ENCODE measurements at places on chromosomes 3 and 15.

GRCh38 chr15:65318870-65319356, 14.4 kb downstream of the RNU5B-1 start:
- peak; percentile 90 for DNase-seq

- DNase-seq: peak; percentile 71
These were observed 20.7 kb downstream of the TBC1D2B start for GRCh38 chr15:78056714-78057269.

- peak; percentile 27 for DNase-seq
These were observed 19.8 kb upstream of the LYSMD4 start for GRCh38 chr15:99753066-99753465.

GRCh38 chr15:83816124-83816883, 162.4 kb downstream of the ADAMTSL3 start:
- no peak for DNase-seq

GRCh38 chr3:5330152-5330810, 142.8 kb downstream of the EDEM1 start:
- DNase-seq: no peak
